ENCODE measurements at places on chromosomes 12 and 14.

DNA sequence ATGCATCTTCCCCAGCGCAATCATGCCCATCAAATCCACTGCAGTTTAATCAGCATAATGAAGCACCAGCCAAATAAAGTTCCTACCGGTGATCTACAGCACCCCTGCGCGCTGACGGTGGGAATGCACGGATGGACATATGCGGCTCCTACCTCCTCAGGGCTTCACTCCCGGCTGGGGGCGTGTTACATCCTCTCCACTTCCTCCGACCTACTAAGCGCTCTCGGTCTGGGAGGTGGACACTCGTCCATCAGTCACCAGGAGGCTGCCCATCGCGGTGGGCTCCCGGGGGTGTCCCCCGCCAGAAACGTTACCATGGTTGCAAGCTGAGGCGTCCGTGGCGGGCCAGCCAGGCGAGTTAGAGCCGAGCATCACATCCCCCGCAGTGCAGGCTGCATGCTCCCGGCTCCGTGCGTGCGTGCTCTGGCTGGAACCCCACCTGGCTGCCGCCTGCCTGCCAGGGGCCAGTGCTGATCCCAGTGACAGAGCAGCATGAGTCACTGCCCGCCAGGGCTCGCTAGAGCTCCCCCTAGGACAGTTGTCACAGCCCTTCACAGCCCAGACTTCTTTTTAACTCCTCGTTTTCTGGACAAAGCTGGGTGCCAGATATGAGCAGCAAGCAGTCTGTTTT is 73.0 kb downstream of the CIT start:
- ATAC-seq, result peak; percentile 96

DNA sequence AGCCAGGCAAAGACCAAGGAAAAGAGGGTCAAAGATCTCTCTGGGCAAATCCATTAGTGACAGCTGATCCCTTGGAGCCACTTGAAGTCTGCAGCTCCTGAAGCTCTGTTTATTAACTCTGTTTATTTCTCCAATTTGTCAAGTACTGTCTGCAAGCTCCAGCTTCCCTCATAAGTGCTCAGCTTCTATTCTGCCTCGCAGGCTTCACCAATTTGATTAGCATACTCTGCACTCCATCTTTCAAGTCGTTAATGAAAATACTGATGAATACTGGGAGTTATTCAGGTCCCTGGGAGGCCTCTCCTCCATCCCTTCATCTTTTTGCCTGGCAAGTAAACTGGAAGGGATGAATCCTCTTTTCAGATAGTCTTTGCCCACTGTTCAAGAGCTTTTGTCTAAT is 54.3 kb downstream of the TTC9 start:
- ATAC-seq, result peak; percentile 16

GRCh38 chr14:54040846-54041245 is 84.2 kb upstream of the BMP4 start:
- no peak for ATAC-seq

DNA sequence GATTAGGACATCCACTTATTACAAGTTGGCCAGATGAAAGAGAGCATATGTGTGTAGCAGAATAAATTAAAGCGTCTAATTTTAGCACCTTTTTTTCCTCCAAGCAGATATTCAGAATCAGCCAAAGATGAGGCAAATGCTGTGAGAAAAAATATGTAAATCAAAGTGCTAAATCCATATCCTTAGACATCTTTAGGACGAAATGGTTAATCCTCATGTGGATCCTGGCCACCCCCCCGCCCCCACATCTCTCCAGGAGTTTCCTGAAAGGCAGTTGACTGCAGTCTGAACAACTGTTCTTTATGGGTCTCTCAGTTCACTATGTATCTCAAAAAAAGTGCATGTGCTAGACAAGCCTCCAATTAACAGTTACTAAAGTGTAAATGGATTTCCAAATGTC is 1768.1 kb upstream of the SEL1L start:
- ATAC-seq, result no peak

- no peak for ATAC-seq
Measured at GRCh38 chr12:62762645-62763044, 172.3 kb downstream of the PPM1H start.

- ATAC-seq, result no peak
Measured at GRCh38 chr12:117590999-117591398, 229.6 kb upstream of the NOS1 start.

DNA sequence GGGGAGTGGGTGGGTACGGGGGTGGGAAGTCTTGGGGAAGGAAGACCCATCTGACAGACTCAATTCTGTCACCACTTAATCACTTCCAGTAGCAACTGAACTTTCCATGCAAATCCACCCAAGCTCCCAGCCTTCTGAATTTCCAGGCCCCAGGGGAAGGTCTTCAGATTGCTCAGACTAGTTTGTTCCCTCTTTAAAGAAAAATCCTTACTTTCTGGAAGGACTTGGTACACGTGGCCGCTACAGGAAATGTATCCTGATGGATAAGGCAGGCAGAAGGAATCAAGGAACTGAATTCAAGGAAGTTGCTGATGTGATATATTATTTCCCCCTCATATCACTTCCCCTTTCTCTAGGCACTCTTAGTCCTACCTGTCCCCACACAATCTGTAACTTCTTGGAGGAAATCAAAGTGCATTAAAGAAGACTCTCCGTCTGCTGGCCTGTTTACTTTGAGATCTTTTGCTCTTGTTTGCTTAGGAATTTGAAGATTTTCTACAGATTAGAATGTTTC is 6.4 kb downstream of the NFKBIA start:
- ATAC-seq, result peak; percentile 12

DNA sequence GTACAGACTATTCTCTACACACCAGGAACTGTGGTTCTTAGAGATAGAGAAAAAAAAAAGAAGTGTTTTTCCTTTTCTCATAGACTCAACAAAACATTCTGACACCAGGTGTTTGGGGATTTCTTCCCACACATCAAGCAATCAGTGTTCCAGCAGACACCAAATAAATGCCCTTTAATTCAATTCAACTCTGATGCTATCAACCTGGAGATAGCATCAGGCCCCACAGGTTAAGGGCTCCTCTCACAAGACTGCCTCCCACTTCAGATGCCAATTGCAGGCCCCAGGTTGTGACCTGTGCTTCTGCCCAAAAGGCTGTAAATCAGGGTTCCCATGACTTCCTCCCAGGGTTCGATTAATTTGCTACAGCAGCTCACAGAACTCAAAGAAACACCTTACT is 36.7 kb downstream of the RPS29 start:
- no peak for ATAC-seq

DNA sequence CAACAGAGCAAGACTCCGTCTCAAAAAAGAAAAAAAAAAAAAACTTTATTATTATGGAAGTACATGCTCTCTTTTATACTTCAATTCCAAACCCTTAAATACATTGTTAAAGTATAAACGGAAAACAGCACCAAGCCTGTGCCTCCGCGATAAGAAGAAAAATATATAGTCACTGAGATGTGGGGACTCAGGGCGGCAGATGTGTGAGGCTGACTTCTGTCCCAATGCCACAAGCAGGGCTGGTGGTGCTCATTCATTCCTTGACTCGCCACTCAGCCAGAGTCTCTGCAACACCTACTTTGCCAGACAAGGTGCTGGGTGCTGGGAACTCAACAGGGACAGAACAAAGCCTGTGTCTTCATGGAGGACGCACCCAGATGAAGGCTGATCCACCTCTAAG is 13.8 kb downstream of the LGMN start:
- ATAC-seq, result no peak

- no peak for ATAC-seq
Measured at GRCh38 chr12:117875744-117876435, 92.9 kb downstream of the KSR2 start.

DNA sequence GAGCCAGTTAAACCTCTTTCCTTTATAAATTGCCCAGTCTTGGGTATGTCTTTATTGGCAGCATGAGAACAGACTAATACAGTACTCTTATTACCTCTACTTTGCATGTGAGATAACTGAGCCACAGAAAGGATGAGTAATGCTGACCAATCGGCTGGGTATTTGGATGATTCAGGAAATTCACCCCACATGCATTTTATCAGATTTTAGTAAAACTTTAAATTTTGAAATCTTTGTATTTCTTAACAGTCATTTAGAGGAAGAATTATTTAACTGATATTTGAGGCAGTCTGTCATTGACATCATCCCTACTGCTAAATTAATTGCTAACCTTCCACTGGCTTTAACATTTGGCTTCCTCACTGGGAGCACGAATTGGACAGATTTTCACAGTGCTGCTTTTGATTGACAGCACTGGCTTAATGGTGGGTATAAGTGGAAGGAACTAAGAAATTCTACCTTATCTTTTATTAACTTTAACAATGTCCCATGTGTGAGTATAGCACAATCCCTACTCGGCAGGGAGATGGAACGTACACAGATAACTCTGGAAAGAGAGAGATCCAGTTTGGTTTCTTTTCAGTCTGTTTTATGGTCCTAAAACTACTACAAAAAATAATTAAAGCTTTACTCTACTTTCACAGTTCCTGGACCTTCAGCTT is 261.0 kb downstream of the DACT1 start:
- ATAC-seq, result peak; percentile 97

- ATAC-seq, result no peak
Measured at GRCh38 chr12:53344487-53344823, 8.3 kb upstream of the SP7 start.

- no peak for ATAC-seq
Measured at GRCh38 chr12:130254461-130255276, 83.0 kb upstream of the PIWIL1 start.

GRCh38 chr12:14664434-14665023 is 31.9 kb downstream of the GUCY2C start:
- peak; percentile 72 for ATAC-seq

- ATAC-seq, result no peak
Measured at GRCh38 chr12:89756194-89756584, 47.6 kb upstream of the ATP2B1 start.

All from SK-N-SH treated with all-trans-retinoic acid at 6 μM for 48 hours (cell line).